ENCODE measurements at places on chromosomes 5 and 9.

GRCh38 chr5:16679863-16680262, 63.1 kb upstream of the RETREG1 start:
- DNase-seq, result no peak

DNA sequence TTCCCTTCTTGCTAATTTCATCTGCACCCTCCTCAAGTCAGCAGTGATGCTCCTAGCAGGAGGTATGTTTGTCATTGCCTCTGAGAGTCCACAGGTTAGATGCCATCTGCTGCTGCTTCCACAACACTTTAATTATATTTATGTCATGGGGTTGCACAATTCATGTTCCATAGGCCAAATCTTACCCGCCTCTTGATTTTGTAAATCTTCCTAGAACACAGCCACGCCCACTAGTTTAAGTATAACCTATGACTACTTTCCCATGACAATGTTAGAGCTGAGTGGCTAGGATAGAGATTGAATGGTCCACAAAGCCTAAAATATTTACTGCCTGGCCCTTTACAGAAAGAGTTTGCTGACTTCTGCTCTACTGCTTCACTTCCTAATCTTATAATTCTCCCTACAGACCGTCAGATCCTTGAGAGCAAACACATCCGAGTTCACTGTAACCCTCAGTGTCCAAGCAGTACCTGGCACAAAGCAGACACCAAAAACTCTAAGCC, 21.1 kb downstream of the LIFR start:
- no peak for DNase-seq

DNA sequence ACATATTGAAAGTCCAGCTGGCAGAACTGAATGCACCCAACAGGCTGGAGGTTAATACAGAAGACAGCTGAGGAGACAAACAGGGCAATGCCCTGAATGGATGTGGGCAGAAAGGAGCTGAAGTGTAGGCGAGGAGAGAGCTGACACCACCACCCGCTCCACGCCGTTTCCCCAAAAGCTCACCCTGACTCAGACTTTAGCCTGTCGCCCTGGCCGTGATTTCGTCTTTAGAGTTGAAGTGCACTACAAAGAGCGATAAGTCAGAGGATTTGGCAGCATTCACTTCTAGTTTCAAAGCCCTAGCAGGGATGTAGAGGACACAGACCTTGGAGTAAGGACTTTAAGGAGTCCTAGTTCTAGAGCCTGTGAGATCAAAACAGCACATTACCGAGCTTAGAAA, 2.2 kb upstream of the ERAP1 start:
- no peak for DNase-seq

DNA sequence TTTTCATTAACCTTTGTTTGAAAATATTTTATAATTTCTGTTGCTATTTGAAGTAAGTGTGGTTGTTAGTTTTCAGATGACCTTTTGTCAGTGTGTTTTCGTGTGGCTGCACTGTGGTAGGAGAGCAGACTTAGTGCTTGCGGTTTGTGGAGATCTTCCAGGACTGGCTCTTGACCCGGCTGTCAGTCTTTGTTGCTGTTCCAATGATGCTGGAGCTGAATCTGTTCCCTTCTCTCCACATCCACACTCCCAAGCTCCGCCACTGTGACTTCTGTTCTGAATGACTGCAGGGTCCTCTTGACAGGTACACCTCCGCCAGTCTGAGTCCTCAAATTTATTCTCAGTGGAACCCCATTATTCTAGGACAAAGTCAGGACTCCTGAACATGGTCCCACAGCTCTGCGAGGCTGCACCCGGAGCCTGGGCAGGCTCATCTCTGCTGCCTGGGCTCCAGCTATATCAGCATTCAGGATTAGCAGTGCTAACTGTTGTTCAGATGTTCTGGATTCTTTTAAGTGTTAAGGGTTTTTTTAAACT, 126.0 kb downstream of the WNK2 start:
- DNase-seq, result no peak

GRCh38 chr9:88680041-88680440, 145.1 kb downstream of the NXNL2 start:
- no peak for DNase-seq
